ENCODE measurements at places on chromosomes 6 and 20.
A peak's percentile ranks its signal among the peaks of the same experiment; 100 is the strongest.

- no peak for DNase-seq
Measured at GRCh38 chr6:143539106-143539505, 27.6 kb upstream of the FUCA2 start.

- peak; percentile 81 for DNase-seq
Measured at GRCh38 chr6:34056305-34057108, 89.4 kb downstream of the GRM4 start.

- no peak for DNase-seq
Measured at GRCh38 chr20:25247518-25247955, 348 bp upstream of the PYGB start.

- no peak for DNase-seq
Measured at GRCh38 chr6:38695227-38695900, 7.6 kb downstream of the GLO1 start.

- no peak for DNase-seq
Measured at GRCh38 chr20:53599378-53599777, 5.7 kb upstream of the ZNF217 start.

DNA sequence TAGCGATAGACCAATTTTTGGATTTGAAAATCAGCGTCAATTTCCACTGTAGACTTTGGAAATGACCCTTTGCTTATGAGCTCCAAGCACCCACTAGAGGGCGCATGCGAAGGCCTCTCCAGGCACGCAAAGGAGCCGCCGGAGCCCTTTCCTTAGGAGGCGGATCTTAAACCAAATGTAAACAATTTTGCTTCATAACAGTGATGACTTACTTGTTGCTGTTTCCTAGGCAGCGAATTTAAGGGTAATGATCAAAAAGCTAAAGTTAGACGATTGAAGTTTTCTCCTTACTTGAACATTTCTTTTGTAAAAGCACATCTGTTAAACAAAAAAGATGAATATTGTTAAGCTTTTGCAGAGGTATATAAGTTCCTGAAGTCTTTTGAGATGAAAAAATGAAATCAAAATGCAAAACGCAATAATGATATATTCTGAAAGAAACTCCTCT is 29.2 kb upstream of the EXOC2 start:
- peak; percentile 79 for DNase-seq

DNA sequence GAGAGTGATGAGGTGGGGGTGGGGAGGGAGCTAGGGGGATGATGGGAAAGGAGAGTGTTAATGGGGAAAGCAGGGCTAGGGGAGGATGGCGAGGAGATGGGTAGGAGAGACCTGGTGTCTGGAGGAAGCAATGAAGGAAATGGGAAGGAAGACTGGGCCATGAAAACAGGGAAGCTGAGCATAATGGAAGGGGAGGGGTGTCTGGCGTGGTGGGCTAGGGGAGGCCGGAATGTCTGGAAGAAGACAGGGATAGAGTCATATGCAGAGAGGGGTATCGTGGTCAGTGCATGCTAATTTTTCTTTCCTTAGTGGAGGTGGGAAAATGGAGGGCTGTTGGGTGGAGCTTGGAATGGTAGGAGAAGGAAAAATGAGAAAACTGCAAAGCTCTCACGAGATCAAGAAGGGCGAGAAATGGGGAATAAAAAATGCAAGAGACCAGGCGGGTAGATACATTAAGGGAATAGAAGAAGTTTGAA is 423 bp downstream of the KLHDC3 start:
- DNase-seq, result no peak

GRCh38 chr20:4910951-4911350 is 90.4 kb downstream of the SLC23A2 start:
- DNase-seq, result no peak

GRCh38 chr20:55153001-55153645 is 677.7 kb downstream of the DOK5 start:
- DNase-seq, result no peak

GRCh38 chr6:156948807-156949206 is 171.6 kb downstream of the ARID1B start:
- DNase-seq, result no peak

GRCh38 chr6:98970469-98970868 is 22.7 kb upstream of the FBXL4 start:
- no peak for DNase-seq

GRCh38 chr6:16305788-16306187 is 67.4 kb downstream of the GMPR start:
- no peak for DNase-seq

DNA sequence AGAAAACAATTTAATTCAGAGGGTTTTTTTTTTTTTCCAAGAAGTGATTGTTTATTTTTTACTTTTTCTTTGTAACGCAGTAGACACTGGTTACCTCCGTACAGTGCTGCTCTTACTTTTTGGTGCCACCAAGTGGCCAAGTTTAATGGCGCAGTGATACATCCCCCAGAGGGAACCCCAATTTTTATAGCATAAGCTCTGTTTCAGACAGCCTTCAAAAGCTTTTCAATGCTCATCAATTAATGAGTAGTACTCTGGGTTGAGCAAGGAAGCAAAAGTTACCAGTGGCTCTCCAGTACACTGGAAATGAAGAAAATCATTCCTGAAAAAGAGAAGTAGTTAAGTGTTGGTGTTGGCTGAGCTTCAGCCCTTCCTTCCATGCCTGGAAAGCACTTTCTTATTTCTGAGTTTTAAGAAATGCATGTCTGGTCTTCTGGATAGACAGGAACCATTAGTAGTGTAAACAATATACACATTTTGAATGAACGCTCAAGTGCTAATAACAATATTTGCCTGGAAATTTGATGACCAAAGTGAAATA is 129.1 kb upstream of the SMLR1 start:
- peak; percentile 51 for DNase-seq

DNA sequence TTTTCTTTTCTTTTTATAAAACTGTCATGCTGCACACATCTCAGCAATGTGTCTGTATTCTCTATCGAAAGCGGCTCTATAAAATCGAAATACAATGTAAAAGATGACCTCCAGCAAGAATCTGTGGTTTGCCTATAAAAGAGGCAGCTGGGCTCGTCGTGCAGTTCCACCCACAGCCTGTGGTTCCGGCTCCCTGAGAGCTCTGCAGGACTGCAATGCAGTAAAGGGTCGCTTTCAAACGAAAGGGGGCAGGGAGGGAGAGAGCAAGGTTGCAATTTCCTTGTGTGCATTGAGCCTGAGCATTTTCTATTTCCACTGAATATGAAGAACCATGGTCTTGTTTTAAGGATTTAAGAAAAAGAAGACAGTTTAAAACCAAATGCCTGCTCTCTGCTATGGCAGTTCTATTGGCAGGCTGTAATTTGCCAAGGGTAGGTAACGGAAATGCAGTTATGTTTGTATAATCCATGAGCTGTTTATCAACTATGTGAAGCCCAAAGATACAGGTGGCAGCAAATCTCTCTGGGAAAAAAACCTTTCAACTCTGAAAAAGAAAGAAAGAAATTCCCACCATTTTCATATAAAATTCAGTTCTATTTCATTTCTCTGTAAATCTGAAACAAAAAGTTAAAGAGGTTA is 236.5 kb downstream of the HACE1 start:
- DNase-seq, result no peak

DNA sequence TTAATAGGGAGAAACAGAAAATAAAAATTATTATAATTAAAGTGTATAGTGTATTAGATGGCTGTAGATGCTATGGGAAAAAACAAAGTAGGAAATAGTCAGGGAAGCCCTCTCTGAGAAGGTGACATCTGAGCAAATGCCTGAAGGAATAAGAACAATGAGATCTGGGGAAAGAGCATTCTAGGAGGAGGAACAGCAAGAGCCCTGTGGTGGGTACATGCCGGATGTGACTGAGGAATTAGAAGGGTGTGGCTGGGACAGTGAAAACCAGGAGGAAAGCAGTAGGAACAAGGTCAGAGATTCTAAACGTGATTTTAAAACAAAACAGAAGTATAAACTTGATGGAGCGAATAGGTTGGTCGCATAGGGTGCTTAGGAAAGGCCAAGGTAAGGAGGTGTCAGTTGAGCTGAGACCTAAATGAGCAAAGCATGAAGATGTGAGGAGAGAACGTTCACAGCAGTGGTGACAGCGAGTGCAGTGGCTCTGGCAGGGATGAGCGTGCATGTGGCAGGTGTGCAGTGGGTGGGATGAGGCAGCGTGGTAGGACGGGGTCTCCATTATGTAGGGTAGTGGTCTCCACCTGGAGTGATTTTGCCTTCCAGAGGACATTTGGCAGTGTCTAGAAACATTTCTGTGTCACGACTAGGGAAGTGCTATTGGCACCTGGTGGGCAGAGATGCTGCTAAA is 97.1 kb upstream of the MRPS10 start:
- DNase-seq, result no peak

DNA sequence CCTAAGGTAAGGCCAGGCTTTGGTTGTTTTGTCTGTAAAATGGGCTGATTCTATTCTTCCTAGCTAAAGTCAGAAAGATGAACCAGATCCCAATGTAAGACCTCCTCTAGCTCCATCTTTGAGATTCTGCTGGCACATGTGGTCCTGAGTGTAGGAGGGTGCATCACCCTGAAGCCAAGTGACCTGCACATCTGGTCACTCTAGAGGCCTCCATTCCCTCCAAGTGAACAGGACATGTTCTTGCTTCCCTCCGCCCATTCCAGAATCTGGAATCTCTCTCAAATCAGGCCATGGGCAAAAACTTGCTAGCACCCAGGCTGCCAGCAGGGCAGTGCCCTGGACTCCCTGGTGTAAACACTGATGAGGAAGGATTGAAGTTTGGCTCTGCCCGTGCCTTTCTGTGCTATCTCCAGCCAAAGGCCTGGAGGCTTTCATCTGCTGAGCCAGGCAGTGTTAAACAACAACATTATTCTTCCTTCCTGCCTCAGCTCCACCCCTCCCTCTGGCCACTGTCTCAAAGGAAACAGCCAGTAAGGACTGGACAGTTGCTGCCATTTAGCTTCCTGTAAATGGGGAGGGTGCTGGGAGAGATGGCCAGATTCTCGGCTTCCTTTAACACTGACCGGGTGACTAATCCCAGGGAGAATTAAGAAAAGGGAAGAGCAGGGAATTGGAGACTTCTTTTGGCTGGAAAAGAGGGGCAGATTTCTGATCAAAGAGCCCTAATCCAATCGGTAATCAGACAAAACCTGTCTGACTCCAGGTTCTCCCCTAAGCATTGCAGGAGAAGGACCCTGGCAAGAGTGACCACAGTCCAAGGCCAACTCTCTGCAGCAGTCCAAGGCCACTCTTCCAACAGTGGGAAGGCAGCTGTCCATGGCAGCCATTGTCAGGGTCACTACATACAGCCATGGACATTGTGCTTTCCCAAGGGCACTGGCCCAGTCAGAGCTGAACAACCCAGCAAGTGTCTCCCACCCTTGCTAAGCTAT is 19.5 kb upstream of the ADGRF1 start:
- no peak for DNase-seq

DNA sequence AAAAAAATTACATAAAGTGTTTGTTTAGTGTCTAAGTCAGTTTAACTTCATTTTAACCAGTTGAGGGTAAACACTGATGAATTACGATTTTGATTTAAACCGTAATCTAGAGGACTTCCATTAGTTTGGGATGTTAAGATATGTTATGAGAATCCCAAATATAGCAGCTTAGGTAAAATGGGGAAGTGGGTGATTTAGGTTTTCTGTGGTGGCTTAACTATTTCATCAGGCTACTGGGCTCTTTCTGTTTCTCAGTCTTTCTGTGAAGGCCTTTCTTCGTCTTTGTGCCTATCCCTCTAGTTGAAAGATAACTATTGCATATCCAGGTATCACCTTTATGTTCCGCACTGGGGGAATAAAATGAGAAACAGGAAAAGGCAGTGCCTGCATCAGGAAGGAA is 27.9 kb downstream of the CENPW start:
- no peak for DNase-seq

DNA sequence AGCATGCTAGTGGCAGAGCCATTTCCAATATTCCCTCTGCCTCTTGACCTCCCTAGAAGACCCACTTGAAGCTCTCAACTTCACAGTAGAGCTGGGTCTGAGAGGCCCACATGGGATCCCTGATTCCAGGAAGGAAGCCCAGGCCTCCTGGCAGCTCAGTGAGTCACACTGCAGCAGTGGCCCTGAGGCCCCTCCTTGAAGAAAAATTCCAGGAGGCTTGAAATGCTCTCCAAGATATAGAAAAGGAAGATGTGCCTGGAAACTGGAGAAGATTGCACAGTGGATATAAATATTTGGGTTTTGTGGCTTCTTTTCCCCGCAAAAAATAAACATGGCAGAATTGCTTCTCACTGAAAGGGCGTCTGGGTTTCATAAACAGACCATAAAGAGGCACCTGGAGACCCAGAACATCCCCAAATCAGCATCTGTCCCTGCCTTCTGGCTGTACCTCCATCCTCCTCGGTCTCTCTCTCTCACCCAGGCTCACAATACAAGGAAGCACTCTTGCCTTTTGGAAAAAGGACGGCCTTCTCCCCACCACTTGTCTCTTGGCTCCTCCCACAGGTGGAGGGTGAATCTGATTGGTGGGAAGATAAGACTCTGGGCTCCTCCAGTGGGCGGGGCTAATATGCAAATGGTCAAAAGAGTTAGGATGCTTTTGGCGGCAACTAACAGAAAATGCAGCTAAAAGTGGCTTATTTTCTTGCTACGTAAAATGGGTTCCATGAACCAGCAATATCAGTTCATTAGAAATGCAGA is 200.0 kb upstream of the SULF2 start:
- DNase-seq, result no peak

- DNase-seq, result no peak
Measured at GRCh38 chr20:32236048-32236533, 28.4 kb downstream of the POFUT1 start.

GRCh38 chr6:30893001-30893591 is 8.8 kb downstream of the DDR1 start:
- DNase-seq, result no peak

DNA sequence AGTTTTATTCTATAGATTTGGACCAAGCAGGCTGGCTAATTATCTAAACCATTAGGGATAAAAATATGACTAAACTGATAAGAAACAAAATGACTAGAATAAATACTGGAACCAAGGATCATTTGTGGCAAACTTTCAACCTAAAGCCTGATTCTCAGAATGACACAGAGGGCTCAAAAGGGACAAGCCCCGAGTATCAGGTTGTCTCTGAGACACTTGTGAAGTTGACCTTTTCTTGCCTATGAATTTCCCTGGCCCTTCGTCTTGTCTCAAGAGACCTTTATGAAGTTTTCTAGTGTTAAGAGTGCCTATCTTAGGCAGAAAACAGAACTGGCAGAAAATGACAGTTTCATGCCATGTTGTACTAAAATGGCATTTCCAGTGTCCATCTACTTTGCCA is 68.3 kb downstream of the IMPG1 start:
- no peak for DNase-seq

- DNase-seq, result no peak
Measured at GRCh38 chr6:107490566-107491137, 735 bp downstream of the SOBP start.

DNA sequence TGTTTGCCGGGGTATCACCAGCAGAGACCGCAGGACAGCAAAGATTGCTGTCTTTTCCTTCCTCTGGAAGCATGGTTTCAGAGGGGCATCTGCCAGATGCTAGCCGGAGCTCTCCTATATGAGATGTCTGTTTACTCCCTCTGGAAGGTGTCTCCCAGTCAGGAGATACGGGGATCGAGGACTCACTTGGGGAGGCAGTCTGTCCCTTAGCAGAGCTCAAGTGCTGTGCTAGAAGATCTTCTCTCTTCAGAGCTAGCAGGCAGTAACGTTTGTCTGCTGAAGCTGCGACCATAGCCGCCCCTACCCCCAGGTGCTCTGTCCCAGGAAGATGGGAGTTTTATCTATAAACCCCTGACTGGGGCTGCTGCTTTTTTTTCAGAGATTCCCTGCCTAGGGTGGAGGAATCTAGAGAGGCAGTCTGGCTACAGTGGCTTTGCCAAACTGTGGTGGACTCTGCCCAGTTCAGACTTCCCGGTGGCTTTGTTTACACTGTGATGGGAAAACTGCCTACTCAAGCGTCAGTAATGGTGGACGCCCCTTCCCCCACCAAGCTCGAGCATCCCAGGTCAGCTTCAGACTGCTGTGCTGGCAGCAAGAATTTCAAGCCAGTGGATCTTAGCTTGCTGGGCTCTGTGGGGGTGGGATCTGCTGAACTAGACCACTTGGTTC is 133.0 kb upstream of the FLRT3 start:
- DNase-seq, result no peak

Measured in right forelimb (tissue), 1 donor.